ENCODE measurements at places on chromosomes 4 and X.

GRCh38 chr4:140054861-140055260 is 99.1 kb downstream of the MAML3 start:
- no peak for DNase-seq

DNA sequence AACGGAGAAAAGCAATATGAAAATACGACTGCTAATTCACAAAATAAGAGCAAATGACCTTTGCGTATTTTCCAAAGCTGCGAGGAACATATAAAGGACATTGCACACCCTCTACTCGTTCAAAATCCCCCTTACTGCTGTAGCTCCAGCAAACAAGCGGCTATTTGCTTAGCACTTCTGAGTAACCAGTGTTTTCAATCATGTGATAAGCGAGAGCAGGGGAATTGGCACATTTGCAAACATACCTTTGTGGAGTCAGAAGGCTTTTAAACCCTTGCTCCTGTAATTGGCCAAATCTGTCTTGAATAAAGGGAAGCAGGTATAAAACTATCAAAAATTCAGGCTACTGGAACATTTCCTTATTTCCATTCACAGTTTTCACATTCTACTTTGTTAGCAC is 610.2 kb downstream of the UBE2NL start:
- no peak for DNase-seq

- DNase-seq, result peak; percentile 4
Observed at GRCh38 chrX:132776486-132777210, 181.8 kb downstream of the HS6ST2 start.

DNA sequence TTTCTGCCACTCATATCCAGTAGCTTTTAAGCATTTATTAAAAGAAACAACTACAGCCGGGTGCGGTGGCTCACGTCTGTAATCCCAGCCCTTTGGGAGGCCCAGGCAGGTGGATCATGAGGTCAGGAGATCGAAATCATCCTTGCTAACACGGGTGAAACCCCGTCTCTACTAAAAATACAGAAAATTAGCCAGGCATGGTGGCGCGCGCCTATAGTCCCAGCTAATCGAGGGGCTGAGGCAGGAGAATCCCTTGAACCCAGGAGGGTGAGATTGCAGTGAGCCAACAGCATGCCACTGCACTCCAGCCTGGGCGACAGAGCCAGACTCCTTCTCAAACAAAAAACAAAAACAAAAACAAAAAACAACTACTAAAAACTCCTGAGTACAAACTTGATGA is 119.8 kb downstream of the EPHA5 start:
- DNase-seq, result no peak

- DNase-seq, result no peak
Observed at GRCh38 chrX:136588036-136588435, 56.0 kb downstream of the VGLL1 start.
